Kidney epithelial cell (primary cell): ENCODE measurements at places on chromosomes 7 and 10. TPM values are rescaled to one million over a fixed set of nuclear protein-coding genes. Genes with fewer than 3 reads are reported as not detected.

DNA sequence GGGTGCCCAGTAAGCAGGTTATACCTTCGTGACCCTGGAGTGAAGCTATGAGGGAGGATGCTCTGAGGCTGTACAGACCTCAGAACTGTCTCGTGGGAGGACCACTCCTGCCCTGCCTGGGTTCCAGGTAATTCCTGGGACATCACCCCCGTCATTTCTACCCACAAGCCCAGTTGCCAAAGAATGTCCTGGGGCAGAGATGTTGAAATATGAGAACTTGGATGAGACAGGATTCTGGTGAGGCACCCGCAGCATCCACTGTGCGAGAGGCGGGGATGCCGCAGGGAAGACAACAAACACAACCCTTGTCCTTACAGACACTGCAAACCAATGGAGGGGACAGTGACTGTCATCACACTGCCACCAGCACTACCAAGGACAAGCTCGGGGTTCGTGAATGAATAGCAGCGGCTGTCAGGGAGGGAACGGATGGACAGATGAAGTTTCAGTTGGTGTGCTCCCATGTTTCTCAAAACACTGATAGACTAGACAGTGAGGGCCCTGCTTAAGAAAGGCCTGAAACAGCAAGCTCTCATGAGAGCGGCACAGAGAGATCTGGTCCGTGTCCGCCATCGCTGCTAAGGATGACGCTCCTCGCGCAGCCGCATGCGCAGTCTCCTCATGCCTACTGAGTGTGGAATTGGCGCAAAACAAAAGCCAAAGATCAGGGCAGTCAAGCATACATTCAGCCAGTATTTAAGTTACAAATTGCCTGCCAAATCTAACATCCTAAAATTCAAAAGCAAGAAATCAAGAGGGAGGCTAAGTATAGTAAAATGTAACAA, 82.0 kb upstream of the RHEB start:
- DNase-seq, result no peak

The STN1 gene
- total RNA-seq, result 25.1 and 28.1 TPM in 2 replicates

GRCh38 chr10:23419201-23419600, 19.7 kb upstream of the OTUD1 start:
- no peak for DNase-seq

GRCh38 chr7:36949711-36950600, 225.7 kb upstream of the AOAH start:
- no peak for DNase-seq

The CRPPA gene
- 1.4 and 1.8 TPM in 2 replicates for total RNA-seq

- peak; percentile 18 for DNase-seq
Observed at GRCh38 chr7:10767771-10768170, 205.9 kb upstream of the PHF14 start.

The GNGT1 gene
- total RNA-seq, result not detected in 2 replicates

DNA sequence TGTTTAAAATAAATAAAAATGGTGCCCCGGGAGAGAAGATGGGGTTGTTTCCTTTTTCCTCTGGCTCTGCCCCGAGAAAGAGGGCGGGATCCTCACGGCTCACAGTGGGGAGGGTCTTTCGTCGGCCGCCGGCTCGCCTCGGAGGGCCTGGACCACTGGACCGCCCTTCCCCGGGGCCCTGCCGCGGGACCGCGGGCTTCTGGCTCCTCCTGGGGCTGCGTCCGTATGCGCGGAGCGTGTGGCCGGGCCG, 3.5 kb upstream of the IGF2BP3 start:
- no peak for DNase-seq

- DNase-seq, result no peak
Observed at GRCh38 chr10:51162002-51162401, 87.7 kb downstream of the PRKG1 start.

- DNase-seq, result no peak
Observed at GRCh38 chr7:67653856-67654454, 657.3 kb downstream of the TYW1 start.

DNA sequence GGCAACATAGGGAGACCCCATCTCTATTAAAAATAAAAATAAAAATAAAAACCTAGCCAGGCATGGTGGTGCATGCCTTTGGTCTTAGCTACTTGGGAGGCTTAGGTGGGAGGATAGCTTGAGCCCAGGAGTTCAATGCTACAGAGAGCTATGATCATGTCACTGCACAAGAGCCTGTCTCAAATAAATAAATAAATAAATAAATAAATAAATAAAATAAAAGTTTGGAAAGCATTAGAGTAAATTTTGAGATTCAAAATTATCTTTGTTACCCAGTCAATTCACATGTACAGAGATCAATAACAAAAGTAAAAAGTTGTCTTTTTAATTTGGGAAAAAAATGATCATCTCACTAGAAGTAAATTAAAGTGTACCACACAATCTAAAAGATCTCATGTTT, 255.8 kb upstream of the MYO3A start:
- DNase-seq, result no peak

DNA sequence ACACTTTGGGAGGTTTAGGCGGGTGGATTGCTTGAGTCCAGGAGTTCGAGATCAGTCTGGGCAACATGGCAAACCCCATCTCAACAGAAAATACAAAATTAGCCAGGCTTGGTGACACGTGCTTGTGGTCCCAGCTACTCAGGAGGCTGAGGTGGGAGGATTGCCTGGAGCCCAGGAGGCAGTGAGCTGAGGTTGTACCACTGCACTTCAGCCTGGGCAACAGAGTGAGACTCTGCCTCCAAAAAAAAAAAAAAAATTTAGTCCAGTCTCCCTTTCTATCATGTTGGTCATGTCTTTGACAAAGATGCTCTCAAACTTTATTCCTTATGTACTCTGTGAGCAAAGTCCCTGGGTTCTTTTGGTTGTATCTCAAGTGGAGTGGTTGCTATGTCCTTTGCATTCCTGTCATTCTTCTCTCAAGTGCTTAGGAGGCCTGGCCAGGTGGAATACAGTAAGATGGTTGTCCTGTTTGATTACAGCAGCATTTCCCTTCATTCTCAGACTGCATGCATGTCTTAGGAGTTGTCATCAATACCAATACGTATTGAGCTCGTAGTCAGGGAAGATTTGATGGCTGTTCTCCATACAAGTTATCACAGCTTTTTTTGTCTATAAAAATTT, 85.7 kb downstream of the MMRN2 start:
- DNase-seq, result peak; percentile 4

DNA sequence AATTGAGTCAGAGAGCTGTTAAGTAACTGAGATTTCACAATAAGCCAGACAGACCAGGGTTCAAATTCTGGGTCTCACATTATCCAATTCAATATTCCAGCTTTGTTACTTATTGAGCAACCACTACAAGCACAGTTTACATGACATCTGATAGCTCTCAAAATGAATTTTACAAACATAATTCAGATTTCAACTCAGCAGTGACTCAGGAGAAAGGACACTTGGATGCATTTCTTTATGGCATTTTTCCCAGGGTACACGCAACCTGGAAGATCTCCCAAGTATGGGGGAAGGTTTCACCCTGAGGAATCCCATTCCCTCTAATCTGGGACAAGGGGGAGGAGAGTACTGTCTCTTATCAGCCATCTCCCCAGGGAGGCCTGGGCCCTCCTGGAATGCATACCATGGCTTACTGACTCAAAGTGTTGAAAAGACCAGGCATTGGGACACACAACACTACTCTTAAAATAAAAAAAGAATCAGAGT, 102.4 kb downstream of the CFTR start:
- no peak for DNase-seq

The LFNG gene
- total RNA-seq, result 36.6 and 39.7 TPM in 2 replicates

The CNNM1 gene
- total RNA-seq, result 0.62 and 0.92 TPM in 2 replicates

The PROSER2 gene
- 47.6 and 58.8 TPM in 2 replicates for total RNA-seq

The ZPBP gene
- 0.13 TPM in 1 of 2 replicates, not detected in the other for total RNA-seq

GRCh38 chr10:59181668-59182067, 5.2 kb downstream of the PHYHIPL start:
- DNase-seq, result peak; percentile 34

The KCNIP2 gene
- total RNA-seq, result 0.29 and 0.48 TPM in 2 replicates

The VPS37D gene
- 9.0 and 12.2 TPM in 2 replicates for total RNA-seq

The TBC1D12 gene
- total RNA-seq, result 6.7 and 14.2 TPM in 2 replicates

The PPP1R3C gene
- 0.89 and 1.8 TPM in 2 replicates for total RNA-seq

The PAPOLB gene
- total RNA-seq, result 0.13 and 0.14 TPM in 2 replicates

The MMRN2 gene
- total RNA-seq, result 0.08 and 0.14 TPM in 2 replicates

The A1CF gene
- total RNA-seq, result not detected in 2 replicates

DNA sequence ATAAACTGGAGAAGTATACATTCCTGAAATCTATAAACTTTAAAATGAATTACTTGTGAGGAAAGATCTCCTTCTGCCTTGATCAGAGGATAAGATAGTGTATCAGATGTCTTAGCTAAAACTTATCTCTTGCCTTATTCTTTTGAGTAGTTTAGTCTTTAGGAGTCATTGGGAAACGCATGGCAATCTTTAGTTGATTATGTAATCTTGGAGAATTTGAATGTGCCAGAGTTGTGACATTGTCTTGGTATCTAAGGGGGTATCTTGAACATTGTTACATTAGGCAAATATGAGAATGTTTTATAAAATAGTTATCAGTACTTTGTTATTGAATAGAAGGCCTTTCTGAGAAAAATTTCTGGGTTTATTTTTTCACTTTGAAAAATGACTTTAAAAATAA, 61.6 kb upstream of the ADRA2A start:
- DNase-seq, result no peak
